Natural killer cell (primary cell): ENCODE measurements at places on chromosomes 13 and 19. TPM values are rescaled to one million over a fixed set of nuclear protein-coding genes. Genes with fewer than 3 reads are reported as not detected.

DNA sequence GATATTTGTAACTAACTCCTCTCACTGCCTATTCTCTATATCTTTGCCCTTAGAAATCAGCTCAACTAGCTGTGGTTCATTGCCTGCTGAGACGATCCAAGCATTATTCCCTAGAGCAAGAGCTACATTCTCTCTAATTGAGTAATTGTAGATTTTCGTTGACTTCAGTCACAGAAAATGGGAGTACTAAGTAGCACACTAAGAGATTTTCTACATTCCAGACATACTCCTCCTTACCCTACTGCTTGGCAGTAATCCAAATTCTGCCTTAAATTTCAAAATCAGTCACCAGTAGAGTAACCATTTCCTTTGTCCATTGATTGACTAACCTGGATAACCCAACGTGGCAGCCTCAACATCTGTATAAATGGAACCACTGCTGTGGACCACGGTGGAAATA is 1786.8 kb downstream of the SLITRK5 start:
- no peak for DNase-seq

GRCh38 chr13:76804801-76805200 is 81.4 kb downstream of the KCTD12 start:
- DNase-seq: no peak

DNA sequence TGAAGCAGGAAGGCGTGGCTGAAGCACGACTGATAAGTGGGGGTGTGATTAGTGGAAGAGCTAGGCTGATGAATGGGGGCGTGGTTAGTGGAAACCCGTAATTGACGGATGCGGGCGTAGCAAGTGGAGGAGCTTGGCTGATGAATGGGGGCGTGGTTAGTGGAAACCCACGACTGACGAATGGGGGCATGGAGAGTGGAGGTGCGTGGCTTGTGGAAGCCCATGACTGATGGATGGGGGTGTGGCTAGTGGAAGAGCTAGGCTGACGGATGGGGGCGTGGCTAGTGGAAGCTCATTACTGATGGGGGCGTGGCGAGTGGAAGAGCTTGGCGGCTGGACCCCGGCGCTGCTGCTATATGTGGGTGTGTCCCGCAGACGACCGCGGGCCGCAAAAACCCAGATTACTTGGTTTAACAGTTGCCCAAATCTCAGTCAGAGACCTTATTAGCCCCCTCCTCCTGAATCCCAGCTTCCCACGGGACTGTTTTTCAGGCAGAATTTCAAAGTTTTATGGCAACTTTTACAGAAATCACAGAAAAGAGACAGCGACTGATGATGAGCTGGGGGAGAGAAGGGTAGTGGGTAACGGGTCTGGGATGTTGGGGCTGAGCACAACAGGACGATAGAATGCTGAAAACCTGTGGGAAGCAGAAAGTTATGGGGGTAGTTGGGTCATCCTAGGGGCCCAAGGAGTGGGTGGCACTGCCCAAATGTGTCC is 9.0 kb upstream of the MEIS3 start:
- DNase-seq: peak; percentile 94

GRCh38 chr13:37544995-37545394 is 53.6 kb downstream of the POSTN start:
- DNase-seq: no peak

DNA sequence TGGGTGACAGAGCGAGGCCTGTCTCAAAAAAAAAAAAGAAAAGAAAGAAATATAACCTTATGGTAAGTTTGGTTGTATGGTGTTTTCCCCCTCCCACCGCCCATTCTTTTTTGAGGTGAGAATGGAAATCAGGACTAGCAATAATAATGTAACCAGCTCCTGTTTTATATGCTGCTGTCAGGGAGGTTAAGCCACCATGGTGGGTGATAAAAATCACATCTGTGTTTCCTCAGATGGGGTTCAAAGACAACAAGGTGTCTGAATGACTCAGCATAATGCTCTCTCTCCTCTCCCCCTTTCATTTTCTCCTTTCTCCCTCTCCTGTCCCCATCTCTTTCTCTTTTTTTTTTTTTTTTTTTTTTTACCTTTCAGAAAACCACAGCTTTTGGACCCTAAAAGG is 28.3 kb upstream of the GARRE1 start:
- no peak for DNase-seq

DNA sequence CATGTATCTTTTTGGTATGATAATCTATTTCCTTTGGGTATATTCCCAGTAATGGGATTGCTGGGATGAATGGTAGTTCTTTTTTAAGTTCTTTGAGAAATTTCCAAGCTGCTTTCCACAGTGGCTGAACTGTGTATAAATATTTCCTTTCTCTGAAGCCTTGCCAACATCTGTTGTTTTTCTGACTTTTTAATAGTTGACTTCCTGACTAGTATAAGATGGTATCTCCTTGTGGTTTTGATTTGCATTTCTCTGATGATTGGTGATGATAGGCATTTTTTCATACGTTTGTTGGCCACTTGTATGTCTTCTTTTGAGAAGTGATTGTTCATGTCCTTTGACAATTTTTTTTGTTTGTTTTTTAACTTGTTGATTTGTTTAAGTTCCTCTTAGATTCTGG is 61.6 kb upstream of the PCDH17 start:
- DNase-seq: no peak

DNA sequence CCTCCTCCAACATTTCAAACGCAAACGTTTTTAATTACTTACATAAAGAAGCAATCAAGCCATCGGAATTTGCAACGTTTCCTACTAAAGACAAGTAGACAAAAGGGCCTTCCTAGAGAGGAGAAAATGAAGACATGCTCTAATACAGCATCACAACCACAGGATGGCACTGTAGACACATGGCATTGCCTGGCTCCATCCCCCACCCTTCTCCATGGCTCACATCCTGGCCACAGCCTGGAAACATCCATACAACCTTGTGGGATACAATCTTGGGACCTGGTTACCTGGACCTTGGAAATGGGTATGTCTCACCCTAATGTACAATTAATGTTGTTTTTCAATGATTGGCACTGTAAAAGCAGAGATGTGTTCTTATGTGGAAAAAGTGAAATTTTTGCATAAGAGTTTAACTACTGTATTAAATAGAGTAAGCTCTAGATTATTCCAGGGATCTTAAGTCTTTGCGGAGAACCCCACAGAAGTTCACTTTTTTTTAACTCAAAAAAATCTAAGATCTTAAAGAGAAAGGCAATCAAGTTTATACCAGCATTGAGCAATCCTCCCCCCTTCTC is 21.5 kb downstream of the EBPL start:
- DNase-seq: no peak

- no peak for DNase-seq
Measured at GRCh38 chr13:24175847-24176246, 15.3 kb downstream of the SPATA13 start.

- DNase-seq: no peak
Measured at GRCh38 chr13:50014386-50014785, 858 bp upstream of the KCNRG start.

GRCh38 chr19:28949535-28949934 is 263.4 kb downstream of the UQCRFS1 start:
- no peak for DNase-seq

DNA sequence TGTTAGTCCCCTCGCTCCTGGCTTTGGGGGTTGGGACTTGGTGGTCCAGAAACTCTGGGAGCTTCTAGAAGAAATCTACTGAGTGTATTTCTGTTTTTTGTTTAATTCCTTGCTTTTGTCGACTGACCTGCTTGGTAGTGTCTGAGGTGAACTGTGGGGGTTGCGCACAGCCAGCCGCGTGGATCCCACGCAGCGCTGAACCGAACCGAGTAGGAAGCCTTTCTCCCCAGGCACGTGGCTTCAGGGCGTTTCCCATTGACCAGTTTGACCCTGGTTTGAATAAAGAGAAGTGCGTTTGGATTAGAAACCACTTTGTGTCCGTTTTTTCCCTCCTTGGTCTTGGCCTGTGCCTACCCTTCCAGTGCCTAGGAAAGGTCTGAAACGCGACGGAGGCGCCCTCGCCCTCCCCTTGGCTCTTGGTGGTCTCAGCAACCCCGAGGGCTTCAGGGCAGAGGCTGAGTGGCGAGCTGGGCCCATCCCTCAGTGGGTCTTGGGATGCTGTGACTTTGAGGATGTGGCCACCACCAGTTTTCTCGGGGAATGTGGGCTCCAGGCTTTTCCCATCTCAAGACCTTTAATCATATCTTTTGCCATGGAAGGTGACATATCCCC is 2.7 kb upstream of the RPS15 start:
- no peak for DNase-seq

DNA sequence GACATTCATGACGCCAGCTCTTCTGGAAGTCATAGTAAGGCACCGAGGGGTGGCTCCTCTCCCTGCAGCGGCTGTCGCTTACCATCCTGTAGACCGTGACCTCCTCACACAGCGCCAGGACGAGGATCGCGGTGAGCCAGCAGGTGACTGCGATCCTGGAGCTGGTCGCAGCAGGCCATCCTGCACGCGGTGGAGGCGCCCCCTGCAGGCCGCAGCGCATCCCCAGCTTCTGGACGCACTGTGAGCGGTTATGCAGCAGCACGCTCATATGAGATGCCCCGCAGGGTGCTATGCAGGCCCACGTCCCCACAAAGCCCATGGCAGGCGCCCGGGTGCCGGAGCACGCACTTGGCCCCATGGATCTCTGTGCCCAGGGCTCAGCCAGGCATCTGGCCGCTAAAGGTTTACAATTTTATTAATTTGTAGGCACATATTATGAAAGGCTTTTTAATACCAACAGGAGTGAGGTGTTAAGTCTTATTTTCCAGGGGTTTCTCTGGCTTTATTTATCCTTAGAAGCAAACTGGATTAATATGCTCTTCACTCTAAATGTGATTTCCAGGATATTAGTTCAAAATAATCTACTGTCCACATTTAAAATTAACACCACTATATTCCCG is 35.6 kb upstream of the PSPC1 start:
- peak; percentile 44 for DNase-seq

DNA sequence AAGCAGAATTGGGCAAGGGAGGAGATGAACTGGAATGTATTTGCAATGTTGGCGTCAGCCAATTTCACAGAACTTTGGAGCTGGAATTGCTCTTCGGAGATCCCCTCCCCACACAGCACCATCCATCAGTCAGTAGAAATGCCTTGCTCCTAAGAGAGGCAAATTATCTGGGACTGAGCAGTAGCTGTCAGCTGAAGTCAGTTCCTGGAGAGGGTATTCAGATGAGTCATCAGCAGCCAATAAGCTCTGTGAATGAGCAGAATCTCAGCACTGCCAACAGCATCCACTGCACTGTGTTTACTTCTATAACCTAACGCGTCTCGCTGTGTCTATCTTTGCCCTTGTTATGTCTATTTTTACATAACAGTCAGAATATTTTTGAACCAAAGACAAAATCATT is 213.7 kb downstream of the SLITRK5 start:
- no peak for DNase-seq

- DNase-seq: no peak
Measured at GRCh38 chr13:112447306-112447705, 71.2 kb downstream of the SPACA7 start.

GRCh38 chr19:19276851-19277250 is 3.8 kb upstream of the TM6SF2 start:
- DNase-seq: no peak

GRCh38 chr19:47093841-47094240 is 19.7 kb downstream of the ZC3H4 start:
- no peak for DNase-seq

GRCh38 chr19:30017172-30017571 is 75.1 kb downstream of the URI1 start:
- DNase-seq: no peak

DNA sequence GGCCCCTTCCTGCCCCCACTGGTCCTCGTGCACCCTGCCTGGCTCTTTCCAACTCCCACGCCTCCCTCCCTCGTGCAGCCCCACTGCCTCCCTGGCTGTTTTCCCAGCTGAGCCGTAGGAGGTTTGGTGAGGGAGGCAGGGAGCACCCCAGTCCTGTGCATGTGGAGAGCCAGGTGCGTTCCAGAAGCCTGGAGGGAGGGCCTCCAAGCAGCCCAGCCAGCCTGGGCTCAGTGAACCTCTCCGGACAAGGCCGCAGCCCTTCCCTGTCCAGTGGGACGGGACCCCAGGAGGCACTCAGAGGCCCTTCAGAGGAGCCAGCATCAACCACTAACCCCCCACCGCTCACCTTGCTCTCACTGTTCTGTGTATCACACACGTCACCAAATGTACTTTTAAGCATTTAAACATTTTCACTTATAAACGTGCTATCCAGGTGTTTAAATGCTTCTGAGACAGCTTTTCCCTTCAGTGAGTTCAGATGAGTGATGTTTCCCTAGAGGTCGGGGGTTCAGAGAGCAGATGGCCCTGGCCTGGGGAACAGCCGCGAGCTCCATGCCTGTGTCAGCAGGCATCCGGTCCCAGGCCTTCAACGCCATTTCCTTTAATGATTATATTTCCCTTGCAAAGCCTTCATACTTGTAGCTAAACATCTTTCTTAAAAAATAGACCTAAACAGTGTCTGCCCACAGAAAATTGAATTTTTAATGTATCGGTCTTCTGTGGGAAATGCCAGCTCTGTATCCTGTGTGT is 122.6 kb downstream of the ATP11A start:
- DNase-seq: no peak

GRCh38 chr19:50657712-50658440 is 8.6 kb downstream of the C19orf81 start:
- DNase-seq: peak; percentile 81

- DNase-seq: peak; percentile 65
Measured at GRCh38 chr13:51849145-51850101, 4.4 kb upstream of the TMEM272 start.

DNA sequence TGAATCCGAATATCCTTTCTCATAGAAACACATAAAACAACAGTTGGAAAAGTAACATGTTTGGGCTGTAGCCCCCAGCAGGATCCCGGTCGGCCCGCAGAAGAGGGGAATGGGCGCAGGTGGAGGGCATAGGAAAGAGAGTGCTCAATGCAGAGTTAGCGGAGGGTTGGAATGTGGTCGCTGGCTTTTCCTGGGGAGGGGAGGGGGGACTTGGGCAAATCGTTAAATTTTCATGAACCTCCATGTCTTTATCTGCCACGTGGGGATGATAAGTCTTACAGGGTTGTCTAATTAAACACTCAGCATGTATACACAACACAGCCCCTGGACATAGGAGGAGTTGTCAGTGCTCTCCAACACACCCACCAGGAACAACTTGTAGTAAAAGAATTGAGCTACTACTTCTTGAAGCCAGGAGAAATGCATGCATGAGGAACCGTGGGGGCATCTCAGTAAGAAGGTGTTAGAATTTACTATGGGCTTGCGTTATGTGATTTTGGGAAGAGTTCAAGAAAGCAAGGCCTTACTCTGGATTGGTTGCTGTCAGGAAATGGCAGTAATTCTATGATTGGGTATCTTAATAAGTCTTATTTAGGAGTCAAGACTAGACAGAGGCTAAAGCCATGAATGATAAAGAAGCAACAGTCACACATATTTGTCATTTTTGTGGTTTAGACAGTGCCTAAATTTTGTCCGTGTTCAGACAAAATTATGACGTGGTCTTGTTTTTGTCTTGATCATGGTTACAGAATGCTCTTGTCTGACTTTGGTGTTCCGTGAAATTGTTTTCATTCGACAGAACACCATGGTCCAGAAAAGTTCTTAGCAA is 671 bp upstream of the SLC46A3 start:
- DNase-seq: peak; percentile 6

GRCh38 chr19:1400281-1401137 is 833 bp downstream of the GAMT start:
- DNase-seq: no peak

Gene PIBF1
- 37.8 TPM for total RNA-seq

Gene CXCL17
- not detected for total RNA-seq

Gene MIDN
- total RNA-seq: 367 TPM

Gene ATP4B
- total RNA-seq: not detected

Gene FAAP24
- 2.3 TPM for total RNA-seq

Gene CALR3
- total RNA-seq: not detected

Gene NCR1
- total RNA-seq: 342 TPM

Gene LCP1
- total RNA-seq: 1,088 TPM
